CD4-positive, alpha-beta memory T cell (primary cell): ENCODE measurements at places on chromosomes 12 and 14. TPM values are rescaled to one million over a fixed set of nuclear protein-coding genes. Genes with fewer than 3 reads are reported as not detected.

Gene CCDC197
- total RNA-seq, result not detected

DNA sequence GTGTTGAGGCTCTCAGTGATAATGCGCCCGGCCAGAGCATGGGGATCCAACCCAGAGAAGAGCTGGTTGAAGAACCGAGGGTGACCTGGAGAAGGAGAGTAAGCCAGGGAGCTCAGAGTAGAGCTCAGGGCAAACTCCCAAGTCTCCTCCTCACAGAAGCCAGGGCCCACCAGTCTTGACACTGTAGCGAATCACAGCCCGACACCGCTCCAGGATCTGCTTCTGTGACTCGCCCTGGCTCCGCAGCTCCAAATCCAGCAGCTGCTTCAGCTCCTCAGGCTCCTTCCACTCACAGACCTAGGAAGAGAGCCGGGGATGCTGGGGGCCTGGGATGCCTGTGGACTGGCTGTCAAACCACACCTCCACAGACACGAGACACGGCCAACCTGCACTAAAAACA, 8.2 kb upstream of the ZNF740 start:
- no peak overlapping the region for H3K4me3 ChIP-seq
- DNase-seq, result no peak
- no peaks in the 10 kb centered on the region for H3K27me3 ChIP-seq
- no peaks in the 10 kb centered on the region for H3K4me1 ChIP-seq
- no peak overlapping the region for H3K27ac ChIP-seq
- H3K36me3 ChIP-seq, result no peaks in the 10 kb centered on the region

Gene DCN
- total RNA-seq, result not detected

DNA sequence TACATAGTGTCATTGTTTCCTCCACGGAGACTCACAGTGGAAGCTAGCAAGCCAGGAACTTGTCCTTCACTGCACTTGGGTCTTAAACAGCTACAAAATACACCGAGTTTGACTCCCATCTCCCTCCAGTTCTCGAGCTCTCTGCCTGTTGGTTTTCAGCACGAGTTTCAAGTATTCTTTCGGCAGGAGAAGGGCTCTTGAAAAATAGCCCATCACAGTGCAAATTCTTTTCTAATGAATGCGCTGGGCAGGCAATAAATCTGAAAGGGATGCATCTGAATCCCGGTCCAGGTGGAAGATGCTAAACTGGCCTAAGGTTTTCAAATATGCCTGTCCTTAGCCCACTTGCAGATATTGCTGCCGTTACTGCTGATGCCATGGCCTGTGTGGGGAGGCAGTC, 173.9 kb downstream of the CACNA1C start:
- no peaks in the 10 kb centered on the region for H3K36me3 ChIP-seq
- H3K4me3 ChIP-seq, result no peak overlapping the region
- DNase-seq, result no peak
- no peaks in the 10 kb centered on the region for H3K4me1 ChIP-seq
- H3K27ac ChIP-seq, result no peak overlapping the region

DNA sequence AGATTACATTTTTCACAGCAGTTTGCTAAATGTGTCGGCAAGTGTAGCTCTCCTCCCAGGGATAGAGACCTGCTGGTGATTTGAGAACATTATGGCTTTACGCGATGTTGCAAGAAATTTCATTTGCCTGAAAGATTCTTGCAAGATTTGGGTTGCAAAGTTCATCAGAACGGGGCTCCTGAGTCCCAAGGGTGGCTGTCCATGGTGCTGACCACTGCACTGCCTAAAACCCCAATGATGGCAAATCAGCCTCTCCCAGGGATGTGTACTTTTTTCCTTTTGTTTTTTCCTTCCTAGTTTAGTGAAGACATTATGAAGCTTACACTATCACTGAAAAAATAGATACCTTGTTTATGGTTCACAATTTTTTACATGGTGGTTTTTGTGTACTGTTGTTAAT, 85.4 kb downstream of the WSCD2 start:
- DNase-seq, result no peak
- H3K4me1 ChIP-seq, result no peaks in the 10 kb centered on the region
- no peaks in the 10 kb centered on the region for H3K36me3 ChIP-seq
- H3K27me3 ChIP-seq, result no peaks in the 10 kb centered on the region
- no peak overlapping the region for H3K27ac ChIP-seq
- no peak overlapping the region for H3K4me3 ChIP-seq

GRCh38 chr12:94941440-94941862, 62.0 kb downstream of the NDUFA12 start:
- no peak overlapping the region for H3K4me3 ChIP-seq
- H3K36me3 ChIP-seq, result no peaks in the 10 kb centered on the region
- no peaks in the 10 kb centered on the region for H3K27me3 ChIP-seq
- H3K27ac ChIP-seq, result no peak overlapping the region
- DNase-seq, result peak; percentile 35

Gene TSPAN8
- total RNA-seq, result not detected

Gene ZDHHC22
- not detected for total RNA-seq

- peak; percentile 82 for DNase-seq
- H3K4me1 ChIP-seq, result peaks cover 44% of the 10 kb centered on the region
- no peaks in the 10 kb centered on the region for H3K36me3 ChIP-seq
- peak overlapping the region; percentile 72 for H3K4me3 ChIP-seq
Observed at GRCh38 chr14:75982266-75983018, 647 bp upstream of the TGFB3 start.

DNA sequence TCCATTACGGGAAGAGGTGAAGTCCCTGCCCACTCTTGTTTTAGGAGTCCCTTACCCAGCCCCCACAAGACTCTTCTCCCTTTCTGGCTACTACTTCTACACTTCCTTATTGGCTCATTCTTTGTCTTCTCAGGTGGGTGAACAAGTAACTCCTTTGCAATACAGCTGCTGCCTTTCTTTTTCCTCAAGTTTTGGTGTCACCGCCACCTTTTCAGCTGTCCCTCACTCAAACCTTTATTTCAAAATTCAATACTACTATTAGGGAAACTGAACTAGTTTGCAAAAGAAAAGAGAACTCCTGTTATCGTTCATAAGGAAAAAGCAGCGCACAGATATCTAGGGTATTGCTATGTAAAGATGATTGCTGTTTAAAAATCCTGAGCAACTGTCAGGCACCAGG, 6.1 kb downstream of the RSRC2 start:
- DNase-seq, result no peak
- H3K4me3 ChIP-seq, result no peak overlapping the region
- H3K4me1 ChIP-seq, result peaks cover 48% of the 10 kb centered on the region
- no peak overlapping the region for H3K27ac ChIP-seq
- no peaks in the 10 kb centered on the region for H3K27me3 ChIP-seq
